Hematopoietic multipotent progenitor cell treated with erythropoietin and hydrocortisone succinate and interleukin-3 and kit ligand, for 4 days (in vitro differentiated cells): ENCODE measurements at places on chromosomes 1 and 21.

DNA sequence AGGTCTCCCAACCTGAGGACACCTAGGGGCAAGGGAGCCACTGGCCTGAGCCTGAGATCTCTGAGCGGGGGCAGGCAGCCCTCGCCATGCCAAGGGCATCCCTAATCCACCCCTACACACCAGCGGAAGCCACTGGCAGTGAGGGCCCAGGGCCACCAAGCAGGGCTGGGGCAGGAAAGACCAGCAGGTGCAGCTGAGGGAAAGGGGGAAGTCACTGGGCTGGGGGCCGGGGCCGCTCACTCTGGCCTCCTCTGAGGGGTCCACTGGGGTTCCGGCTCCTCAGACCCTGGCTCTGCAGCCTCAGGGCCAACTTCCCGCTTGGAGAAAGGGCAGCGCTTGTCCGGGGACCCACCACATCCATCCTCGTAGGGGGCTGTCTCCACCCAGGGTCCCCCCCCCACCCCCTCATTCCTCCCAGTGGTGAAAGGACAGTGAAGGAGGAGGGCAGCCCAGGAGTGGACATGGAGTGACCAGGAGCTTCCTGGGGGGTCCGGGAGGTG, 42.5 kb upstream of the ACTRT2 start:
- DNase-seq: no peak

DNA sequence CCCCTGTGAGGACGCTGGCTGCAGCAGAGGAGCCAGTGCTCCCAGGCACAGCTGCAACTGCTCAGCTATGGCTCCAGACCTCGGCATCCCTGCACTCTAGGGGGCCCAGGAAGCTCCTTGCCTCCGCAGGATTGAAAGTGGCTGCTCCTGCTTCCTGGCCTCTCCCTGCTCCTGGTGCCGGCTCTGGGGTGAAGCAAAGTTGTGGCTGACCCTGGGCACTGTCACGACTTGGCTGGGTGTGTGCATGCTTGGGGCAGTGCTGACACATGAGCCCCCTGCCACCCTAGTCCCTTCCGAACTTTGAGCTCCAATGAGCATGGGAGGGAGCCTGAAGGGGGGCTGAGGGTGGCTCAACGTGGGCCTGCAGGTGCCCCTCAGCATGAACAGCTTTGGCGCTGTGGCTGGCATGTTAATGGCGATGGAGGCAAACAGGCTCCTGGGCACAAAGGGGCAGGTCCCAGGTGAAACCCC, 1512.2 kb downstream of the KCNT2 start:
- no peak for DNase-seq

DNA sequence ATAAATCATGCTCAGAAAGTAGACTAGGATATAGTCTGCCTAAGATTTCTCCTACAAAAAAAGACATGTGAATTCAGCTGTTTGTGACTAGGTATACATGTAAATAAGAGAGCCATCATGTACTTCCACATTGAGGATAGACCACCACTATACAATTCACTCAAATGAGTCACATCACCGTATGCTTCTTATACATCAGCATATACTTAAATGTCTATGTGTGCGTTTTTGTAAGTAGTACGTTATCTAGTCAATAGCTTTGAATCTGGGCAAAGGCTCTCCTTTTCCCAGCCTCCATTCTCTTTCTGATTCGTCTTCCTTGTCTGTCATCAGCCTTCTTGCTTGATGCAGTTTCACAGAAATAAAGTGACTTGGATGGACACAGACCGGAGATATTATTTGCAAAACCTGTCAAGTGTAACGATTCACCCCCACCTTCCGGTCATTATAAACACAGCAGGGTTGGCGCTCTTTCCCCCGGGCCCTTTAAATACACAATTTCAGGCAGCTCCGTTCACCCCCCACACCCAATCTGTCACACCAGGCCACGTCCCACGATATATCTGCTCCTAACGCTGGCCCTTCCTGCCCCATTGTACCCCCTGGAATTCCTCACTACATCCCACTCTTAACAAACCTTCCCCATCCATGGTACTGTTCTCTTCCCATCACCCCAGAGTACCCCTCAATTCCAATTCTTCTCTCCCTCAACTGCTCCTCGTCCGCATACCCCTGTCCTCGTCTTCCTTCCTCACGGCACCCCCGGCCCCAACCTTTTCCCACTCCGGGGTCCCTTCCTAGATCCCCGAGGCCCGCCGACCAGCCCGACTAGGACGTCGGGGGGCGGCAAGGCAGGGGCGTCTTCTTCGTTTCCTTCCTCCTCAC, 636 bp downstream of the VAMP4 start:
- peak; percentile 90 for DNase-seq

DNA sequence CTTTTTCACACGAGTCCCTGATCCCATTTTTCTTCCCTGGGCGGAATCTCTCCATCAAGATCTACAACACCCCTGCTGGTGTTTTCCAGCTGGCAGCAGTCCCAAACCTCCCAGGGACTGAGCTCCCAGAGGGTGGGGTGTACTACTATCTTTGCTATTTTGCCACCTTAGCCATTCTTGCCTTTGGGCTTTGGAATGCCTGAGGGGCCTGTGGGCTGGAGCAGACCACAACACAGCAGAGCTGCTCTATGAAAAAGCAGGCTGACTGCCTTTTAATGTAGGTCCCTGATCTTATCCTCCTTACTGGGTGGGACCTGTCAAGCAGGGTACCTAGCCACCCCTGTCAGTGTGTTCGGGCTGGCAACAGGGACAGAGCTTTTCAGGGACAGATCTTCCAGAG, 91.9 kb downstream of the KCNT2 start:
- DNase-seq: no peak

- DNase-seq: peak; percentile 40
Observed at GRCh38 chr1:51551081-51551480, 32.0 kb upstream of the EPS15 start.

- no peak for DNase-seq
Observed at GRCh38 chr1:84846387-84846786, 46.6 kb downstream of the LPAR3 start.

GRCh38 chr1:172991674-172992400, 58.9 kb downstream of the TNFSF18 start:
- DNase-seq: peak; percentile 37

GRCh38 chr1:925561-926421, 2.1 kb downstream of the SAMD11 start:
- no peak for DNase-seq

GRCh38 chr1:23483321-23484252, at the start of gene ASAP3:
Gene ASAP3, minus strand, starts transcription at chr1:23484179. Its CDS starts 46 bp downstream, at chr1:23484133.
- no peak for DNase-seq

DNA sequence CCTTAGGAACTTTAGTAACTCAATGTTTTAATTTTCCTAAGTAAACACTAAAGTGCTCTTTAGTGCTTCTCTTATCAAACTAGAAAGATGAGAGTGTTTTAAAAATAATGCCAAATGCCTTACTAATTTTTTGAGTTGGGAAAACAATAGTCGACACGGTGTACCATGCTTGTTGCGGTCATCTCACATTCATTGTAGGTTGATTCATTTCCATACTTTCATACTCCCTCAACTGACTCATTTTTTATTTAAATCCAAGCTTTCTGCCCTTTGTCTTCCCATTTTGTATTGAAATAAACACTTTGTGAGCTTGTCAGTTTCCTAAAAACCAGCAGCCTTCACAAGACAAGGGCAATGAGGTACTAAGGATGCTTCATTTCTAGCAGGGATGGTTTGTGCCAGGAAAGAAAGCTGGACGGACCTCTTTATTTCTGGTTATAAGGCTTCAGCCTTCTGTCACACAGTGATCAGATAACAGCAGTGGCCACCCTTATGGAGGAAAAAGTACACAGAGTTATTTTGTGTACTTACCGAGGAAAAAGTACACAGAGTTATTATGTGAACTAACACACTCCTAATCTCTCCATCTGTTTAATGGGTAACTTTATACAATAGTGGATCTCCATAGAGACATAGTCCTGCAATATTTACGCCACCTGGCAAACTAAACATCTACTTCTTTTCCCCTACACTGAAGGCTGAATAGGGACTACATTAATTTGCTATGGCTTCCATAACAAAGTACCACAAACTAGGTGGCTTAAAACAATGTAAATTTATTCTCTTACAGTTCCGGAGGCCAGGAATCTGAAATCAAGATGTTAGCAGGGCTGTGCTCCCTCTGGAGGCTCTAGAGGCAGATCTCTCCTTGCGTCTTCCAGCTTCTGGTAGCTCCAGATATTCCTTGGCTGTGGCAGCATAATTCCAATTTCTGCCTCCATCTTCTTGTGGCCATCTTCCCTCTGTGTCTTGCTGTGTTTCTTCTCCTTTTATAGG, 13.0 kb upstream of the CCDC190 start:
- no peak for DNase-seq

GRCh38 chr21:40575976-40576375, 271.0 kb downstream of the DSCAM start:
- DNase-seq: no peak

DNA sequence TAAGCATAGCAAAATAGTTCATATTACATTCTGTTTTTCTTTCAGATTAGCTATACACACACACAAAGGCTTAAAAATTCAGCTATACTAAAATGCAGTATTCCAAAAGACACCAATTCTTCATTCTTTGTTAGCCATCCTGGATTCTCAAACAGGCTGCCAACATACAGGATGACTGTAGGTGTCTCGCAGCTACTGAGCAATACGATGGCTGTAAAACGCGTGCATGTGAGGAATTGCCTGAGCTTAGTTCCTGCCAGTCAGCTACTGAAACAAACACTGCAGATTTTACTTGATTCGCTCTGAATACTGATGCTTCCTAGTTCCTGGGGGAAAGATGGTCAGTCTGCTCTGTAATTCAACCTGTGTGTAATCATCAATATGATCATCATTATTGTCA, 24.7 kb upstream of the HMGN1 start:
- DNase-seq: peak; percentile 84

GRCh38 chr1:48222501-48223242, at the start of gene SLC5A9:
Gene SLC5A9, plus strand, starts transcription at chr1:48222716. Its CDS starts 21 bp downstream, at chr1:48222737.
- no peak for DNase-seq
